ENCODE measurements at places on chromosomes 6 and 20. TPM values are rescaled to one million over a fixed set of nuclear protein-coding genes. Genes with fewer than 3 reads are reported as not detected.

DNA sequence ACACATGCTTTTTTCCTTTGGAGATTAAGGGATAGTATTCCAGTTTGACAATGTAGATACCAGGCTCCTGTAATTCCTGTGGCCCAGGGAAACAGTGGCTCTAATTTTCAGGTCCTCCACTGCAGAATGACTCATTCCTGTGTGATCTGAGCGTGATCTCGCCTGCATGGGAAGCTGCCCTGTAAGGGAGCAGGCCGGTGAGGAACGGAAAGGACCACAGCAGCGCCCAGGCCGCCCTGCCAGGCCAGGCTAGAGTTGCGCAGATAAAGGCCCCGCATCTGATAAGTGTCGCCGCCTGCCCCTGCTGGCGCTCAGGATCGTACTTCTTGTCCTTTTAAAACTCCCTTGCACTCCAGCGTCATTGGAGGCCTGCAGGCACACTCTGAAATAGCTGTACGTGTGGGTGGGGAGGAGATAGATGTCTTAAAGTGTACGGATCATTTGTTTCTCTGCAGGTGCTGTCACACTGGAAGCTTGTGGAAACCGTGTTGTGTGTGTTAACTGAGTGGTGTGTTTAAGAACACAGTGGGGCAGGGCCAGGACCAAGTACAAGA, 60.7 kb downstream of the SYNJ2 start:
- no peak overlapping the region for H3K4me3 ChIP-seq
- H3K36me3 ChIP-seq, result peaks cover 20% of the 10 kb centered on the region
- H3K27ac ChIP-seq, result no peak overlapping the region

- H3K4me1 ChIP-seq, result no peaks in the 10 kb centered on the region
- DNase-seq, result no peak
- no peak overlapping the region for H3K4me3 ChIP-seq
- H3K27ac ChIP-seq, result no peak overlapping the region
- no peaks in the 10 kb centered on the region for H3K27me3 ChIP-seq
- peaks cover 3% of the 10 kb centered on the region for H3K36me3 ChIP-seq
Observed at GRCh38 chr6:53309059-53309900, 39.5 kb downstream of the ELOVL5 start.

- H3K27ac ChIP-seq, result no peak overlapping the region
- no peak for DNase-seq
- H3K36me3 ChIP-seq, result no peaks in the 10 kb centered on the region
Observed at GRCh38 chr20:45328451-45328850, 19.8 kb downstream of the SDC4 start.

DNA sequence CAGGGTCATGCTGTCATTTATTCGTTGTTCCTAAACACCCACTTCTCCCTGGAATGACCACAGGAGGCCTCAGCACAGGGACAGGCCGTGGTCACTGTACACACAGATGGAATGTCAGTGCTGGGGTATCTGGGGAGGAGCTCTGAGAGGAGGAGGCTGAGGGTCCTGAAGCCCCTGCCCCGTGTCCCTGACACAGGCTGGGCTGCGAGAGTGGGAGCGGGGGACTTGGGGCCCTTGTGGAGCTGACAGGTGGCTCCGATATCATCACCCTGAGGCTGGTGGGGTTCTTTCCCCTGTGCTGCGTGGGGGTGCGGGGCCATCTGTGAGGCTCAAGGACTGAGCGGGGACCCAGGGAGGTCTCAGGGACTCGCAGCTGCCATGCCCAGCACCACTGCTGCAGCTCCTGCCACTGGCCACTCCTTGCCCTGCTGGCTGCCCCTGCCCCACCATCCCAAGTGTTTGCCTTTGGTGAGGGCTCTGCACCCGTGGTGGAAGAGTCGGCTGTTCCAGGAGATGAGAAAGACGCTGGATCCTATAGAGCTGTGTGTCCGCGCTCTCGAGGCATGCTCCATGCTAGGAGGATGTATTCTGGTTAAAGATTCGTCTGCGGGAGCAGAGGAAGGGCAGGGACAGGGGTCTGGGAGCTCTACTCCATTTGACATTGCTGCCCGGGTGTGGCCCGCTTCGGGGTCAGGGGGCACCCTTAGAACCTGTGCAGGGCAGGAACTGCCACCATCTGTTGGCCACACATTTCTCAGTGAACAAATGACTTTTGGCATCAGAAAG, 18.9 kb downstream of the NPEPL1 start:
- H3K4me1 ChIP-seq, result peaks cover 10% of the 10 kb centered on the region
- H3K36me3 ChIP-seq, result peaks cover 87% of the 10 kb centered on the region
- H3K27me3 ChIP-seq, result no peaks in the 10 kb centered on the region
- no peak overlapping the region for H3K4me3 ChIP-seq

DNA sequence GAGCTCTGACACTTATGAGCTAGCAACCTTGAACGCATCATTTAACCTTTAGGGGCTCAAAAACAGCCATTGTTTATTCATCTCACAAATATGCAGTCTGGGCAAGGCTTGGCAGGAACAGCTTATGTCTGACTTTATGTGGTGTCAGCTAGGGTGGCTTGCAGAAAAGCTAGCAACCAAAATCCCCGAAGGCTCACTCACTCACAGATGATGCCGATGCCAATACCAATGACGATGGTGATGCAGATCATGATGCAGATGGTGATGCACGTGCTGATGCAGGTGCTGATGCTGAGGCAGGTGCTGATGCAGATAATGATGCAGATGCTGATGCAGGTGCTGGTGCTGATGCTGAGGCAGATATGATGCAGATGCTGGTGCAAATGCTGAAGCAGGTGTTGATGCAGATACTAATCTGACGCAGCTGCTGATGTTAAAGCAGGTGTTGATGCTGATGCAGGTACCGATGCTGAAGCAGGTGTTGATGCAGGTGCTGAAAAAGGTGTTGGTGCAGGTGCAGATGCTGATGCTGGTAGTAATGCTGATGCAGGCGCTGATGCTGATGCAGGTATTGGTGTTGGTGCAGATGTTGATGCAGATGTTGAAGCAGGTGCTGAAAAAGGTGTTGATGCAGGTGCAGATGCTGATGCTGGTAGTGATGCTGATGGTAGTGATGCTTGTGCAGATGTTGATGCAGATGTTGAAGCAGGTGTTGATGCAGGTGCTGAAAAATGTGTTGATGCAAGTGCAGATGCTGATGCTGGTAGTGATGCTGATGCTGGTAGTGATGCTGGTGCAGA, 195.6 kb downstream of the NFATC2 start:
- H3K27me3 ChIP-seq, result no peaks in the 10 kb centered on the region
- no peak overlapping the region for H3K27ac ChIP-seq
- H3K36me3 ChIP-seq, result no peaks in the 10 kb centered on the region
- no peak overlapping the region for H3K4me3 ChIP-seq

DNA sequence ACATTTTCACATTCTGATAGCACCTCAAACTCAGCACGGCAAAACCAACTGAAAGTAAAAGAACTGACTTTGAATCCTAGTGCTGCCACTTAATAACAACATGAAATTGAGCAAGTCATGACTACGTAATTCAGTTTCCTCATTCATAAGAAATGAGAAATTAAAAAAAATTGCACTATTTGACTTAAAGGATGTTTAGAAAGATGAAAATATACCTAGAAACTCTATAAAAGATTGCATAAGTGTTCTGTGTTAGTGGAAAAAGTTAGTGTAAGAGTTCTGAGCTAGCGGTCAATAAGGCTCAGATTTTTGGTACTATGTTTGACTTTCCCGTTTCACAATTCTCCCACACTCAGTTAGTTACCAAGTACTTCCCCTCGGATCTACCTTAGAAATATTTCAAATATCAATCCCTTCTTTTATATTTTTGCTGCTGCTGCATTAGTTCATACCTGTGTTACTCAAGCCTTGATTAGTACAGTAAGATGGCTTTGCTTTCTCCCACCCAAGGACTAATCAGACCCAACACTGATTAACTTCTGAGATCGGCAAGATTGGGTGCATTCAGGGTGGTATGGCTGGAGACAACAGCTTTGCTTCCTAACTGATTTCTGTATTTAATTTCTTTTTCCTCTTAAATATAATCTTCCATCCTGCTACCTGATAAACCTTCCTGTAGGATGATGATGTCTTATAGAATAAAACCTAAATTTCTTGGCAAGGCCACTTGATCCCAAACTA, 25.9 kb downstream of the ECHDC1 start:
- H3K4me1 ChIP-seq, result no peaks in the 10 kb centered on the region
- no peaks in the 10 kb centered on the region for H3K36me3 ChIP-seq
- no peaks in the 10 kb centered on the region for H3K27me3 ChIP-seq

DNA sequence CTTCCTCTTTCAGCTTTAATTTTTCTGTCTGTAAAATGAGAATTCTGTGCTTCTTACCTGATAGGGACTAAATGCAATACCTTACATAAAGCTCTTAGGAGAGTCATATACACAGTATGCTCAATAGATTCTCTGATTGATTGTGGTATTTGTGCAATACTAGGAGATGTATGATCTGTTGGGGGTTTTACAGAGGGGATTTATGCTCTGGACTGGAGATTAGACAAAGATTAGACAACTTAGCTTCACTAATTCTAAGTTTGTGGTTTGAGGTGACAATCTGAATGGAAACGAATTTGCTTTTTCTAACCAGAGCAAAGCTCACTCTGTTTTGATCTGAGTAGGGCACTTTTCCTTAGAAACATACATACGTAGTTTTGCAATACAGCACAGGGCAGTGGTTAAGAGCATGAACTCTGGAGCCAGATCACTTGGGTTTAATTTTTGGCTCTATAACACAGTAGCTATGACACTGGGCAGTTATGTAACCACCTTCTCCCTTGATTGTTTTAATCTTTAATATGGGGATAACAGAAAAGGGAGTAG, 126.2 kb downstream of the RNF144B start:
- H3K4me3 ChIP-seq, result no peak overlapping the region
- no peak for DNase-seq
- no peaks in the 10 kb centered on the region for H3K27me3 ChIP-seq
- no peaks in the 10 kb centered on the region for H3K36me3 ChIP-seq
- H3K27ac ChIP-seq, result no peak overlapping the region
- H3K4me1 ChIP-seq, result peaks cover 11% of the 10 kb centered on the region

- H3K4me3 ChIP-seq, result no peak overlapping the region
- DNase-seq, result no peak
- no peak overlapping the region for H3K27ac ChIP-seq
- no peaks in the 10 kb centered on the region for H3K27me3 ChIP-seq
- H3K36me3 ChIP-seq, result no peaks in the 10 kb centered on the region
Observed at GRCh38 chr6:112018619-112019416, 35.1 kb upstream of the CCN6 start.

DNA sequence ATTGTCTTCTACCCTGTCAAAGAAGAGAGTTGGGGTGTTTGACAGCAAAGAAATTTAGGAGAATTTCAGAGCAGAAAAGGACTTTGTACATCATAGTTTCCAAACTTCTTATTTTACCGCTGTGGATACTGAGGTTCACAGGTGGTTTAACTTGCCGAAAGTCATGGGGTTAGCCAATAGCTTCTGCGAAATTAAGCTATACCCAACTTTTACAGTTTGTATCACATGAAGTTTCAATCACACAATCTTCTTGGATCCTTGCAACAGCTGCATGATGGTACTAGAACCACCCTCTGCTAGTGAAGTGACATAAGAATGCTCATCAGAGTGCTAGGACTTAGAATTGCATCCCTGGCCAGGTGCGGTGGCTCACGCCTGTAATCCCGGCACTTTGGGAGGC, 345.5 kb downstream of the CD83 start:
- H3K27me3 ChIP-seq, result no peaks in the 10 kb centered on the region
- H3K27ac ChIP-seq, result no peak overlapping the region
- H3K4me1 ChIP-seq, result no peaks in the 10 kb centered on the region

DNA sequence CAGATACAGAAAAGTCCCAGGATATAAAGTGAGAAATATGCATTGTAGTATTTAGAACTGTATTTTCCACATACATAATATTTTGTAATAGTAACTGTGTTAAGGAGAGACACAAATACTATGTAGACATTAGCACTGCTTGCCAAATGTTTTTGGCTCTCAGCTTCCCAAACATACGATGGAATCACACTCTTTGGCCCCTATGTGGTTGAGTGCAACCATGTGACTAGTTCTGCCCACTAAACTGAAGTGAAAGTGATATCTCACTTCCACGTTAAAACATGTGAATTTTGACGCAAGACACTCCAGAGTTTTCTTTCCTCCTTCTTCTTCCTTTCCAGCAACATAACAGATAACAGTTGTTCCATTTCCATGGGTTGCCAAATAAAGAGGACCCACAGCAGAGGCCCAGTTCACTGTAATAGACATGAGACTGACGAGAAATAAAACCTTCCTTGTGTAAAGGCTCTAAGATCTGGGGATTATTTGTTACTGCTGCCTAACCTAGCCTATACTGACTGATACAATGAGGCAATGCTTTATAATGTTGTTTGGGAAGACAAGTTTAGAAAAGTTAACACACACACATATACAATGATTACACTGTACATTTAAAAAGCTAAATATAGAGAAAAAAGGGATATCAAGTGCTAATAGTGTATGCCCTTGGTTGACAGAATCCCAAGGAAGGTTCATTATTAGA, 97.2 kb downstream of the PTPRT start:
- DNase-seq, result no peak
- H3K27me3 ChIP-seq, result no peaks in the 10 kb centered on the region
- H3K4me3 ChIP-seq, result no peak overlapping the region
- H3K27ac ChIP-seq, result no peak overlapping the region
- no peaks in the 10 kb centered on the region for H3K36me3 ChIP-seq
- peaks cover 20% of the 10 kb centered on the region for H3K4me1 ChIP-seq

DNA sequence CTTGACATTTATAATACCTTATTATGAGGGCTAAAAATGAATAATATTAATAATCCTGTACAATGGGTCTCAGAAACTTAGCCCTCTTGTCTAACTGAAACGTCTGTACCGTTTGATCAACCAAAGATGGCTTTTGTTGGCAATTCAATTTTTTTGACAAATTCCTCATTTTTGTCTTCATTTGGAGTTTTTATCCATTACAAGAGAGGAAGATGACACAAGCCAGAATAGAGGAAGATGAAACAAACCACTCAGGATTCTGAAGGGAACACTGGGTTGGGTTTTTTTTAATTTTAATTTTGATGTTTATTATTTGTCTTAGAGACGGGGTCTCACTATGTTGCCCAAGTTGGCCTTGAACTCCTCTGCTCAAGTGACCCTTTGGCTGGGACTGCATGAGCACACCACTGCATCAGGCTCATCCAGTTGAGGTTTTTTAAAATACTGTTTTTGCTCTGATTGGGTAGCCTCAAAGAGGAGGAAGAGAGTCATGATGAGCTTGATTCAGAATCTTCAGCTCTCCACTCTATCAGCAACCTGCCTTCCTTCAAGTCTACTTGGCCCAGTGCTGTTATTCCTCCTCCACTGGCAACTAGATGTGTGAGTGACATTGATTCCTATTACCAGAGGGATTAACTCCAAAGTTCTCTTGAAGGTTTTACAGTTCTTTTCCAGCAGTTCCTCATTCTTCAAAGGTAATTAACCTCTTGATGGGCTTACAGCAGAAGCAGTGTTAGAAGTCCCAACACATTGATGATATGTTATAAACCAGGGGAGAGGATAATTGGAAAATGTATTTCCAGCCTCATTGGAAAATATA, 71.3 kb downstream of the ATXN1 start:
- no peak overlapping the region for H3K4me3 ChIP-seq
- H3K27me3 ChIP-seq, result no peaks in the 10 kb centered on the region
- no peaks in the 10 kb centered on the region for H3K36me3 ChIP-seq
- DNase-seq, result no peak

Gene RFX6
- polyA plus RNA-seq, result 0.10 TPM

Gene DYNLRB1
- polyA plus RNA-seq, result 331 TPM

Gene SYCP2
- 7.0 TPM for polyA plus RNA-seq

Gene CNR1
- 52.5 TPM for polyA plus RNA-seq

Measured in spinal cord (tissue), 10 donors.